ENCODE measurements at places on chromosomes 11 and 22.

- no peak for DNase-seq
Observed at GRCh38 chr11:108933630-108934029, 268.8 kb downstream of the DDX10 start.

GRCh38 chr11:123531325-123531724 is 101.3 kb downstream of the GRAMD1B start:
- DNase-seq: no peak

DNA sequence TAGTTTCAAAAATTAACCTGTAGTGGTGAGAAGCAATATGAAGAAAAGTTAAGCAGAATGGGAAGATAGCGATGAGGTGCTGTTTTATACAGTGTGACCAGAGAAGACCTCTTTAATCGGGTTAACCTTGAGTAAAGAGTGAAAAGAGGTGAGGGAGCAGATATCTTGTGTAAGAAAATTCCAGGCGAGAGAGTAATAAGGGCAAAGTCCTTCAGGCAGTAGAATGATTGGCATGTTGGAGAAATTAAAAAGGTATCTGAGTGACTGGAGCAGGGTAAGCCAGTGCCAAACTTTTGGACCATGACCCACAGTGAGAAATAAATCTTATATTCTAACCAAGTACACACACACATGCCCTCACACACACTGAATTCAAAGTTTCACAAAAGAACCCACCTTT is 374.7 kb upstream of the LARGE1 start:
- no peak for DNase-seq

DNA sequence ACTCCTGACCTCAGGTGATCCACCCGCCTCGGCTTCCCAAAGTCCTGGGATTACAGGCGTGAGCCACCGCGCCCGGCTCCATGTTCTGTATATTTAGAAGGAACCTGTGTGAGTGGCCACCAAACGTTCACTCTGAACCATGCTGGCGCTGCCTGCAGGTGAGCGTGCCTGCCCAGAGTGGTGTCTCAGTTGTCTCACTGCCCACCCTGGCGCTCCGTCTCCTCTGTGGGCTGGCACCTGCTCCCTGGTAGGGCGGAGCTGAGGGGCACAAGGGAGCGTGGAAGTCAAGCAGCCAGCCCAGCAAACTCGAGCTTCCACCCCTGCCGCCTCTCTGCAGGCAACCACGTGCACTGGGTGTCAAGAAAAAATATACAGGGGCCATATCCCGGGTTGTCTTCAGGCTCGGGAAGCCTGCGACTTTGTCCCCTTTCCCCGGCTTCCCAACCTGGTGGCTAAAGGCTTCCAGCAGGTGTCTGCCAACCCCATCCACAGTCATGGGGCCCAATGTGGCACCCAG is 16.7 kb downstream of the TXN2 start:
- no peak for DNase-seq

- DNase-seq: no peak
Observed at GRCh38 chr11:72574548-72575460, 99.4 kb downstream of the PDE2A start.

- no peak for DNase-seq
Observed at GRCh38 chr11:15775015-15775541, 581.3 kb downstream of the SOX6 start.

DNA sequence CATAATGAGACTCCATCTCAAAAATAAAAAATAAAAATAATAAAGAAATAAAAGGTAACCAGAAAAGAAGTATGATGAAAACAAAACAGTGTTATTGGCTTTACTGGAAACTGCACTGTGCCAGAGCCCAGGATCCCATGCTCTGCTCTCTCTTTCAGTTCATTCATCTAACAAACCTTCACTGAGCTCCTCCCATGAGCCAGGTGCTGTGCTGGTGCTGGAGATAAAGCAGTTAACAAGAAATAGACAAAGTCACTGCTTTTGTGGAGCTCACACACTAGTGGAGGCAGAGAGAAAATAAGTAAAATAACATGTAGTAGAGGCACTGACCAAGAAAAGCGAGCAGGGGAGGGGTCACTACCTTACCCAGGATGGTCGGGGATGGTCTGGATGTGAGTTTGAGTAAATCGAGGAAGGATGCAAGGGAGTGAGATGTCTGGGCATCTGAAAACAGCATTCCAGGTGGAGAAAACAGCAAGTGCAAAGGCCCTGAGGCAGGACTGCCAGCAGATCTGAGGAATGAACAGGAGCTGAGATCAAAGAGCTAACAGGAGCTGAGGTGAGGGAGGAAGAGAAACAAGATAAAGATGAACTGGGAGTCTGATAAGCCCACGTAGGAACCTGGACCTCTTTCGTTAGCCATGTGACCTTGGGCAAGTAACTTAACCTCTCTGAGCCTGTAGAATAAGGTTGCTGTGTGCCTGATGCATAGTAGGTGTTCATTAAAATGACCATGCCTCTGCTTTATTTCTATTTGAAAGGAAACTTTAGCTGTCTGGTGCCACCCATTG is 31.3 kb upstream of the CD82 start:
- DNase-seq: no peak

Measured in skeletal muscle cell (primary cell).